A673 (cell line): ENCODE measurements at places on chromosomes 2 and 18.

GRCh38 chr2:86396291-86396785 lies 44.8 kb upstream of the KDM3A start:
- H3K27ac ChIP-seq = no peak overlapping the region
- no peaks in the 10 kb centered on the region for H3K27me3 ChIP-seq
- no peaks in the 10 kb centered on the region for H3K36me3 ChIP-seq
- peaks cover 10% of the 10 kb centered on the region for H3K4me1 ChIP-seq
- no peak overlapping the region for H3K4me3 ChIP-seq

- H3K4me3 ChIP-seq = no peak overlapping the region
- H3K36me3 ChIP-seq = no peaks in the 10 kb centered on the region
- no peaks in the 10 kb centered on the region for H3K4me1 ChIP-seq
- H3K27me3 ChIP-seq = no peaks in the 10 kb centered on the region
Measured at GRCh38 chr2:128282246-128282975, 36.3 kb downstream of the HS6ST1 start.

DNA sequence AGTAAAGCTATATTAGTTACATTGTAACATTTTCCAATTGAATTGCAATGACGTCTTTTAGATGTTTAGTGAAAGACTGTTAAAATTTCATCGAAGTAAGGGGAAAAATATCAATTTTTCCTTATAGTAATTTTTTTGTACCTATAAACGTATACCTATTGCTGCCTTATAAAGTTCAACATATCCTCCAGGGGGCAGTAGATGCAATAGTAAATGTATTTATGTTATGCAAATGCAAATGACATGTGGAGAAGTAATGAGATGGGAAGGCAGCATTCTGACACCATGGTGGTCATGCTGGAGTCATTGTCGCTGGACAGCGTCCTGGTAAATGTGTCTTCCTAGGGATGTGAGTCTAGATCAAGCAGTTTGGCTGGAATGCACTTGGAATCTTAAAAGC lies 38.7 kb downstream of the MSTN start:
- no peaks in the 10 kb centered on the region for H3K4me1 ChIP-seq
- no peaks in the 10 kb centered on the region for H3K27me3 ChIP-seq
- H3K4me3 ChIP-seq = no peak overlapping the region
- no peaks in the 10 kb centered on the region for H3K36me3 ChIP-seq
- H3K27ac ChIP-seq = no peak overlapping the region

DNA sequence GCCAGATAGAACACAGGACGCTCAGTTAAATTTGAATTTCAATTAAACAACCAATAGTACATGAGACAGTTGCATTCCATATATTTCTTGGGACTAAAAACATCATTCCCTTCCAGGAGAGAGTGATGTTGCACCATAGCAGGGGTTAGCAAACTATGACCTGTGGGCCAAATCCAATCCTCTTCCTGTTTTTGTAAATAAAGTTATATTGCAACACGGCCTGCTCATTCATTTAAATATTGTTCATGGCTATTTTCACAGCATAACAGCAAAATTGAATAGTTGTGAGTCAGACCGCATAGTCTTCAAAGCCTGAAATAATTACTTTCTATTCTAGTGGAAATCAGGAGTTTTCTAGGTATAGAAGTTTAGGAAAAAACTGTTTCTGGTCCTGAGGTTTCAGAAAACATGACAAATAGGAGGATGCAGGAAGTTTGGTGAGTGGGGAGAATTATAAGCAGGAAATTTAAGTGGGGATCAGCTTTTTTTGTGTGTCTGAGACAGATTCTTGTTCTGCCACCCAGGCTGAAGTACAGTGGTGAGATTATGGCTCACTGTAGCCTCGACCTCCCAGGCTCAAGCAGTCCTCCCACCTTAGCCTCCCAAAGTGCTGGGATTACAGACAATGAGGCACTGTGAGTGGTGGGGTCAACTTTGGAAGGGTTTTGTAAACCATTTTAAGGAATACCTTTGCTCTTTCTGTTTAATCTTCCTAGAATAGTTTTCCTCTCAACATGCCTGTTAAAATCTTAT lies 131.5 kb downstream of the SOCS6 start:
- no peak overlapping the region for H3K4me3 ChIP-seq
- DNase-seq = no peak
- peaks cover 8% of the 10 kb centered on the region for H3K4me1 ChIP-seq
- no peak overlapping the region for H3K27ac ChIP-seq
- no peaks in the 10 kb centered on the region for H3K27me3 ChIP-seq

- no peak overlapping the region for H3K27ac ChIP-seq
- no peak overlapping the region for H3K4me3 ChIP-seq
- H3K27me3 ChIP-seq = no peaks in the 10 kb centered on the region
- no peaks in the 10 kb centered on the region for H3K36me3 ChIP-seq
- no peaks in the 10 kb centered on the region for H3K4me1 ChIP-seq
Measured at GRCh38 chr2:140273958-140274357, 1493.8 kb upstream of the NXPH2 start.

- H3K27ac ChIP-seq = no peak overlapping the region
- peaks cover 6% of the 10 kb centered on the region for H3K4me1 ChIP-seq
- H3K27me3 ChIP-seq = no peaks in the 10 kb centered on the region
- no peak overlapping the region for H3K4me3 ChIP-seq
- no peak for DNase-seq
Measured at GRCh38 chr2:176508984-176509740, 239.9 kb downstream of the MTX2 start.
